ENCODE measurements at places on chromosomes 4 and X.

DNA sequence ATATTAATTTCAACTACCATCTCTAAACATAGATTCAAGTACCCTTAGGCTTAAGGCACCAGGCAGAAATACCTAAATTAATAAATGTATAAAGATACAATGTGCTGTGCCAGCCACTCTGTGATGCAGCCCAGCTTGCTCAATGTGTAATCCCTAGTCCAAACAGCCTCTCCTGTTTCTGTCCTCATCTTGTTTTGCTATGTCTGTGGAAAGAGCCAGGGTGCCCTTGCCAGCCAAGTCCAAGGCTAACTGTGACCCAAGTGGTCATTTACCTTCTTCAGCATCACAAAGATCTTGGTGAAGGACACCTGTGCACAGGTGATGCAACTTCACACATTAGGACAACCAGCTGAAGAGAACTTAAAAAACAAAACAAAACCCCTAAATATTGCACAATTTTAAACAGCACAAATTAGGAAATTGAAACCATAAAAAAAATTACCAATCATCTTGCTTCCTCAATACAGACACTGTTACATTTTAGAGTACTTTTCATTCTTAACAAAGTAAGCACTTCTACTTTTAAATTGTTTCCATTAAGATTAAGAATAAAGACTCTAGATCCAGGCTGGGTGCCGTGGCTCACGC is 89.6 kb downstream of the C4orf51 start:
- no peak for DNase-seq

GRCh38 chr4:100095729-100096595 is 94.3 kb downstream of the DDIT4L start:
- DNase-seq: peak; percentile 60

GRCh38 chrX:95058815-95059214 is 1384.8 kb downstream of the FAM133A start:
- peak; percentile 33 for DNase-seq

GRCh38 chrX:6024204-6024603 is 204.5 kb downstream of the NLGN4X start:
- no peak for DNase-seq

GRCh38 chrX:109732017-109732801 is 848 bp downstream of the ACSL4 start:
- DNase-seq: no peak

GRCh38 chr4:147791865-147792264 is 60.0 kb downstream of the ARHGAP10 start:
- DNase-seq: no peak

DNA sequence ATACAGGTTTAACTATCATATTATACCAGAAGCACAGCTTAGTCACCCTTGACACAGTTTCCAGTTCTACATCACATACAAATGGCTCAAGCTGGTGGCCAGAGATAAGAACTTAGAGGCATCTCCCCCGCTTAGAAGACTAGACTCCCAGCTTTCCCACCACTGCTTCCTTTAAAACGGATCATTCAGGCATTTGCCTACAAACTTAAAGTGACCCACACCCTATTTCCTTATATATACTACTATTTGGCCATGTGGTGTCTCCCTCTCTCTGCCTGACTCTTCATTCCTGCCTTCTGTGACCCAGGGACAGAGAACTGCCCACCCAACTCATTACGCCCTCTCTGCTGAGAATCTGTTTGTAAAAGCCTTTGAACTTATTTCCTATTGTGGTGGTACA is 781.2 kb upstream of the DIAPH2 start:
- no peak for DNase-seq

GRCh38 chrX:120512627-120513026 is 43.5 kb upstream of the LAMP2 start:
- no peak for DNase-seq

DNA sequence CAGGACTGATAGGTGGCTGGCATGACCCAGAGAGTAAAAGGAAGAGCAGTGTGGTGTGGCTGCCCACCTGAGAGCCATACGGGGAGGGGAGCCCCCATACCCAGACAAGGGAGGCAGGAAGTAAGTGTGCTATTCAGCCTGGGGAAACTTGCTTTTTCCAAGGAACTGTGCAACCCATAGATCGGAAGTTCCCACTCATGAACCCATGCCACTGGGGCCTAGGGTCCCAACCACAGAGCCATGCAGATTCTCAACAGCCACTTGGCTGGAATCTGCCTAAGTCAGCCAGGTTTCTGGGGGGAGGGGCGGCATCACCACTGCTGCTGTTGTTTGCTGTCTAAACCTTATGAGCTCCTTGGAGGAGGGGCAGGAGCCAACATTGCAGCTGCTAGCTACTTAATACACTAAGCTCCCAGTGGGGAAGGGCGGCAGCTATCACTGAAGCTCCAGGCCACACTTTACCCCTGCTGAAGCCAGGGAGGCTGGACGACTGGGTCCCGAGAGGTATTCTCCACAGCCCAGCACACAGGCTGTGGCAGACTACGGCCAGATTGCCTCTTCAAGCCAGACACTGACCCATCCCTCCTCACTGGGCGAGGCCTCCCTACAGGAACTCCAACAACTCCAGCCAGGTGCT is 410.4 kb downstream of the INPP4B start:
- no peak for DNase-seq

DNA sequence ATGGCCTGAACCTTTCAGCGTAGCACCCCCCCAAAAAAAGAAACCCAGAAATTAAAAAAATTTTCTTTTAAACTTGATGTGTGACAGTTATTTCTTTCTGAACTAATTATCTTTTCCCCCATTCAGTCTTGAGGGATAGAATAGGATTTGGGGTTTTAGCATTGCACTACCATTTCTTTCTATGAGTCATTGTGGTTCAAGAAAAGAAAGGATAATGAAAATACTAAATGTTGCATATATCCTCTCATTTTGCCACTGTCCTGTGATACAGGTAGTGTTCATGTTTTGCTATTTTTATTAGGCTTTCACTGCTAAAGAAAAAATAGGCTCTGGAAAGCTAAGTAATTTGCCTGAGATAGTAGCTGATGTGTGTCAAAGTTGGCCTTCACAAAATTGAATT is 39.4 kb upstream of the DCK start:
- DNase-seq: no peak

DNA sequence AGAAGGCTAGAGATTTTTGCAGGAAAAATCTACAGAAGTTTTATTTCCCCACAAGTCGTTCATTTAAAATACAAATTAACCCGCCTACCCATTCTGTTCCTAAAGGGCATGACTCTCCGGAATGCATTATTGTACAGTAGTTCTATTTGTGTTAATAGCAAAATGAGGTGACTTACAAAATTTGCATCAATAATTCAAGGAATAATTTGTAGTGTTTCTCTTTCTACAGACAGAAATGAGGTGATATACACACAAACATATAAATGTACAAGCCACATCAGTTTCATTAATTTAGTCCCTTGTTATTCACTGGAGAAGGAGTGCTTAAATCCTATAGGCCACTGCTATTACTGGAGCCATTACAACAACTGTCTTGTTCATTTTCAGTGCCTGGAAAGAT is 501.3 kb upstream of the DIAPH2 start:
- no peak for DNase-seq

Data from AG09309 (cell line).